ENCODE measurements at places on chromosomes 6 and 20.
A peak's percentile ranks its signal among the peaks of the same experiment; 100 is the strongest.

GRCh38 chr20:18055261-18055660, 2.5 kb downstream of the OVOL2 start:
- peak; percentile 49 for DNase-seq

DNA sequence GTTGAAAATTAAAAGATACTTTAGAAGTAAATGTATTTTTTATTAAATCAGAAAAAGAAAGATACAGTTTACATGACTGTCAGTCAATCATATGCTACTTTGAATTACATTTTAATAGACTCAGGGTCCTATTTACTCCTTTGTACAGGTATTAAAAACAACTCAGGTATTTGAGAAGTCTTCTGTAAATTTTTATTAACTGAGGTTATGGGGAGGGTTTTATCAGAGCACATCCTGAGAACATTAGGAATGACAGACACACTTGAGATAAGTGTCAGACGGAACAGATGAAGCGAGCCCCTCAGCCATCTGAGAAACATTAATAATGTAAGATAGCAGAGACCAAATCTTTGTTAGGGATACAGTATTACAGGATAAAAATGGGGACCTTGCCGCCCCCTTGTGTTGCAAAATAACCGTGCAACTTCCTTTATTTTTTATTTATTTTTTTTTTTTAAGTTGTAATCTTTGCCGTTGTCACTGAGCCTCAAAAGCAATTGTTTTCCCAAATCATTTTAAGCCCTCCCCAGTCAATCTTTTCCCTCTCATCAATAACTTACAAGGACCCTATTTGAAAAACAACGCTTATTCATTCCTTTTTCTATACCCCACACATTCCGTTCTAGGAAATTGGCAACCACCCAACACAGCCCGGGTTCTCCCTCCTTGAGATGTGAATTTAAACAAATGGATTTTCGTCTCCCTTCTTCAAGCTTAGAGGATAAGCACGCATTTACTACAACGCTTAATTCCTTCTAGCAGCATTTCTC, 126.7 kb downstream of the BCAS1 start:
- DNase-seq = no peak

DNA sequence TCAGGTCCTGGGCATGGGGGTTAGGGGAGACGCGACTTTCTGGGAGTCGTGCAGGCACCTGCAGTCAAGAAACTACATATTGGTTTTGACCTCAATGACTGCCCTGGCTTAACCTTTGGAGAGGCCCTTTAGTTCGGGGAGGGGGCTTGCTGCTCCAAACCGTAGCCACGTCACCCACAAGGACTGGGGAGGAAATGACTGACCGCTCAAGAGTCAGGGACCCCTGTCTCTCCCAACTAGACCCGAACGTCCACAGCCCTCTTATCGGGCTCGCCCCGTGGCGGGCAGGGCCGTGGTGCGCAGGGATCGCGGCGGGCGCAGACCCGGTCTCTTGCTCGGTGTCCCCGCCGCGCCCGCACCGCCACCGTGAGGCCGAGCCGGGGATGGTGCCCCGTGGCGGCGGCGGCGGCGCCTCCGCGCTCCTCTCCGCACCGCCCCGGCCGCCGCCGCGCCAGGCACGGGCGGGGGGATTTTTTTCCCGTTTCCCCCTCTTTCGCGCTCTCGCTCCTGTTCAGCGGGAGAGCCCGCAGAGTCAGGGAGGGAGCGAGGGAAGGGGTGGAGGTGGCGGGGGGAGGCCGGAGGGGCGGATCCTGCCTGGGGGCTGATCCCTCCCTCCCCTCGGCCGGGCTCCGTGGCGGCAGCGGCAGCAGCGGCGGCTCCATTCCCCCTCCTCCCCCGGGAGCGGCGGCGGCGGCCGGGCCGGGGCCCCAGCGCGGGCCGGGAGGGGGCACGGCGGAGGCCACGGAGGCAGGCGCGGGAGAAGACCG, at the start of gene BRPF3:
Gene BRPF3, plus strand, starts transcription at position 632 of the 767 bp plus-strand sequence. CDS start 3,579 bp downstream, outside the sequence.
- DNase-seq = peak; percentile 73

DNA sequence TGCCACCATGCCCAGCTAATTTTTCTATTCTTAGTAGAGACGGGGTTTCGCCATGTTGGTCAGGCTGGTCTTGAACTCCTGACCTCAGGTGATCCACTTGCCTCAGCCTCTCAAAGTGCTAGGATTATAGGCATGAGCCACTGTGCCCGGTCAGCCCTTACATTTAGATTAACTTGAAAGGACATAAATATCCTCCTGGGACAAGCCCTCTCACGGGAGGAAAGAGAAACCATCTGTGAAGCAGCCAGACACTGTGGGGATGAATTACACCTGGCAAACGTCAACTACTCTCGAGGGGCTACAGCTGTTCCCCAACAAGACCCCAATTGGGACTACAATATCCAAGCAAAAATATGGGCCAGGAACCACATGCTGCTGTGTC, 32.7 kb upstream of the SAMHD1 start:
- DNase-seq = no peak

GRCh38 chr6:42322676-42323075, 105.0 kb upstream of the MRPS10 start:
- no peak for DNase-seq

DNA sequence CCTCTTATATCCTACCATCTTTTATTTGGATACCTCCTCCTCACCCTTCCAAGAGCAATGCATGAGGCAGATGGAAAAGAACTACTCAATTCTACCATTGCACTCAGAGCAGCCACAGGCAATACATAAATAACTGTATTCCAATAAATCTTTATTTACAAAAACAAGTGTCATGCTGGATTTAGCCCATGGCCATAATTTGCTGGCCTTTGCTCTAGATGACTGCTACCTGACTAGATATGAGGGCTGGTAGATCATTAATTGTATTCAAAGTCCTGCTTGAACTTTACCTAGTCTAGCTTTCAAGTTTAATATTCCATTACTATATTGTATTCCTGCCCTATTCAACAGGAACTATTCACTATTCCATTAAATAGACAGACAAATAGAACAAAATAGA, 37.1 kb downstream of the AFG1L start:
- no peak for DNase-seq

DNA sequence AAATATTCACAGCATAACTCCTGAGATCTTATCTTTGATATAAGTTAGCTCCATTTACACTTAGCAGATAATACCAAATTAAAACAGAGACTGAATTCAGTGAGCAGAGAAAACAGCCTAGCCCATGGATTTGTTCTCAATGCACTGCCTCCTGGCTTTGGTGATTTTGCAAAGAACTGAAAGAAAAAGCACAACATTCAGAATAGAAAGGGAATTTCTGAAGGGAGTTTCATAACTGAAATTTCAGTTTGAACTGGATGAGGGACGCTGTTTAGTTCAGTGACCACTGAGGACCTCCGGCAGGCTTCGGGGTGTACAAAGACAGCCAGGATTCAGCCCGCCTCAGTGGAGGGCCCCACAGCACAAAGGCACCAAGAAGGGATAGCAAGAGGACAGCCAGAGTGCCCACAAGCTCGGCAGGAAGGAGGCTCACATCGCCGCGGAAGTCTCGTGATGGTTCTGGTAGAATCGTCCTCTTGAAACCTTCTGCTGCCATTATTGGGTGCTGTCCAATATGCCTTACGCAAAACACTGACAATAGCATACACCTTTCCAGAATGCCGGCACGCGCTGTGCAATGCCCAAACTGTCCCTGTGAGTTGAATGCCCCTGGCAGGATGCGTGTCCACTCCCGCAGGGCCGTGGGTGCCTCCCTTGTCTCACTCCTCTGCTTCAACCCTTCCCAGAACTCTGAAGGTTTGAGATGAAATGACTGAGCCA, 9.7 kb upstream of the IRF4 start:
- peak; percentile 49 for DNase-seq

GRCh38 chr6:85118233-85118632, 331.6 kb upstream of the NT5E start:
- no peak for DNase-seq
